ENCODE measurements at places on chromosomes 2 and 18. TPM values are rescaled to one million over a fixed set of nuclear protein-coding genes. Genes with fewer than 3 reads are reported as not detected.

Gene FTCDNL1
- total RNA-seq, result 2.3 TPM

Gene IRS1
- total RNA-seq, result 14.0 TPM

- no peak for DNase-seq
Measured at GRCh38 chr2:116586328-116586689, 1228.2 kb upstream of the DDX18 start.

- DNase-seq, result peak; percentile 57
Measured at GRCh38 chr2:3301001-3301400, 76.6 kb downstream of the EIPR1 start.

DNA sequence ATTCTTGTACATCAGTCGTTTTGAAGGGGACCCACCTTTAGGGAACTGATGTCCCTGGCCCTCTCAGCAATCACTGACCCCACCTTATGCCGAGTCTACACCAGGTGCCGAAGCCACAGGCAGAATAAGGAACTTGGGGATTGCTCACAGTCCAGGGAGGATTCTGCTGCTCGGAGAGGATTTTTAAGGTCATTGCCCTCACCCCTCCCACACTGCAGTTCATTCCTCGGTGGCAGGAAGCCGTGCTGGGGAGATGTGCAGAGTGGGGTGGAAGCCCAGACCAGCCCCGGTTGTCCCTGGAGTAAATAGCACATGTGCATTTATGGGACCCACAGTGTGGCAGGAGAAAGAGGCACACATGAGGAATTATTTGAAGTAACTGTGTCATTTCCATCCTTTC lies 50.4 kb downstream of the PLB1 start:
- DNase-seq, result no peak

- DNase-seq, result no peak
Measured at GRCh38 chr2:213649176-213649575, 364.9 kb downstream of the SPAG16 start.

GRCh38 chr2:109364217-109364616 lies 235.2 kb downstream of the SH3RF3 start:
- DNase-seq, result no peak

DNA sequence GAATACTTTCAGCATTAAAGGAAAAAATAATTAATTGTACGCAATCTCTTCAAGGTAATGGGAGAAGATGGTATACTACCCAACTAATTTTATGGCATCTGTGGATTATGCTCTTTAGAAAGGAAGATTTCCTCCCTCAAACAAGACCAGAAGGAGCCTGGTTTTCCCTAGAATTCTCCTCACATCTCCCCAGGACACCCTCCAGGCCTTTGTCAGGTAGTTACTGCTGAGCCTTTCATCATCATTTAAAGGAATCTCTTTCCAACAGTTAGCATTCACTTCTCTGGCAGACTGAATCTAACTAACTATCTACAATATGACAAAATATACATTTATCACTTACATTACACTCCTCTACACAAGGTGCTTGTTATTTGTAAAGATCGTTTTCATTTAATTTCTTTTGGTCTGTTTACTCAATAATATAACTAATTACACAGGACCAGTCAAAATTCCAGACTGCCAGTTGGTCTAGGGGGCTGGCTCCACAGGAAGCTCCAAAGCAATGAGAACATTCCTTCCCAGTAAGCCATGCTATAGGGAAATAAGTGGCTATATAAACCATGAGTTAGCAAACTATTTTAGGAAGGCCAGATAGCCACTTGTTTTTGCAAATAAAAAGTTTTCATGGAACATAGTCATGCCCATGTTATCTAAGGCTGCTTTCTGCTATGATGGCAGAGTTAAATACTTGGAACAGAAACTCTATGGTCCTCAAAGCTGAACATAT lies 19.1 kb downstream of the ZNF24 start:
- no peak for DNase-seq

Data from cardiac septum (tissue), 1 donor.